Renal pelvis (tissue), 12 donors: ENCODE measurements at places on chromosomes 4 and X.

GRCh38 chrX:108199691-108200090, 108.1 kb downstream of the ATG4A start:
- DNase-seq, result peak; percentile 12

DNA sequence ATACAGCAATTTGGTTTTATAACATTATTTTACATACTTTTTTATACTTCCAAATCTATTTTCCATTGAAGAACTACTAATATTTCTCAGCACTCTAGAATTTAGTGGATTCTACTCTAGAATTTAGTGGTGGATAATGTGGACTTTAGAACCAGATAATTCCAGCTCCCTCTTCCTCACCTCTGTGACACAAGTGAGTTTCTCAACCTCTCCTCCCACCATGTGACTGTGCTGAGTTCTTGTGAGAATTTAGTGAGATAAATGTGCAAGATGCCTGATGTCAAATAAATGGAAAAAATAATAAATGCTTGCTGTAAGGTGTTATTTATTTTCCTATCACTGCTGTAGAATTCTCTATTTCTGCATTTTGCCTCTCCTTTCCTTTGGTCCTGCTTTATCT, 107.3 kb downstream of the CPEB2 start:
- DNase-seq, result no peak

DNA sequence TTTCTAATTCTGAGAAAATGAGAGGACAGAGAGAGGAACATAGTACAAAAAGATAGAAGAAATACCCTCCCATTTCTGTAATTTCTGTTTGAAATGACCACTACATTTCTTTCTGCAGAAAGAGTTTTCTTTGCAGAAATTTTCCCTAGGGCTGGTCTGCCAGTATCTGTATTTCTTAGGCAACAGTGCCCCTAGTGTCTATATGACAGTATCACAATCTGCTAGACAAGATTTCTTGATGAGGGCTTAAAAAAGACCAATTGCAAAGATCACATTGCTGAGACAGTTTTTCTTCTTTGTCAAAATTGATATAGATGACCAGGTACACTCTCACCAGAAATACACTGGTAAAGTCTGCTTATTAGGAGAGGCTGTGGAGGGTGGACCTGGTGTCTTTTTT, 81.0 kb upstream of the ZDHHC15 start:
- DNase-seq, result peak; percentile 11

- DNase-seq, result no peak
Observed at GRCh38 chr4:38823766-38824165, 19.2 kb upstream of the TLR1 start.

GRCh38 chrX:100946299-100946927, 17.7 kb upstream of the XKRX start:
- no peak for DNase-seq
